EH (cell line): ENCODE measurements at places on chromosomes 11 and 22.

DNA sequence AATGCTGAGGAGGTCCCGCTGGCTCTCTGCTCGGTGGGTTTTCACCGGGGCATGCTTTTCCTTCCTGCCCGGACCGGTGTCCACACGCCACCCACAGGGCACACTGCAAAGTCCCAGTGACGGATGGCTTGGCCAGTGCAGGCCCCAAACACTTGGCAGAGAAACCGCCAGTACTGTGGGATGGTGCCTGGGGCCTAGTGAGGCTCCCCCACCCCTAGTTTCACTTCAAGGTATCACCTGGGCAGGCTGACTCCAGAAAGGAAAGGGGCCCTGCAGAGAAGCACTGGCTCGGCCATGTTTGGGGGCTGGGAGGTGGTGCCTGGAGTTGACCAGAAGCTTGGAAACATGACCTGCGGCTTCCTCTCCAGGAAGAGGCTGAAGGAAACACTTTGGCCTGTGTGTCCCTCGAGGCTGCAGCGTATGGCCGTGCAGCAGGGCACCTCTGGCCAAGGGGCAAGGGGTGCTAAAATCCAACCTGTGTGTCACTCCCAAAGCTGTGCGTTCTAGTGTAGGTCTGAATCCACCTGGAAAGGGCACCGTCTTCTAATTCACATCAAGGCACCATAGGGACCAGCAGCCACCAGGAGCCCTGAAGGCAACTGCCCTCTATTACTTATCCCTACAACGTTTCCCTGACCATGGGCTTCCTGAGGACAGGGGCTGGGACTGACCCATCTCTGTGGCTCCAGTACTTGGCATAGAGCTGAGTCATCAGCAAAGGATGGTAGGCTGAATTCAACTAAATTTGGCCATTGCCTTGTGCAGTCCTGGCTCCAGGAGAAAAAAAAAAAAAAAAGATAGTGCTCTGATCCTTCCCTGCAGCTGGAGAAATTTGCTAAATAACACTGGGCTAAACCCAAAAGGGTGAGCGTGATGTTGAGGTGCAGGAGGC, 22.6 kb downstream of the TPBGL start:
- DNase-seq, result peak; percentile 15

- DNase-seq, result no peak
These were observed 1320.5 kb downstream of the BRD1 start for GRCh38 chr22:48507171-48507570.

GRCh38 chr11:7098235-7098832, 9.5 kb downstream of the RBMXL2 start:
- DNase-seq, result peak; percentile 51

DNA sequence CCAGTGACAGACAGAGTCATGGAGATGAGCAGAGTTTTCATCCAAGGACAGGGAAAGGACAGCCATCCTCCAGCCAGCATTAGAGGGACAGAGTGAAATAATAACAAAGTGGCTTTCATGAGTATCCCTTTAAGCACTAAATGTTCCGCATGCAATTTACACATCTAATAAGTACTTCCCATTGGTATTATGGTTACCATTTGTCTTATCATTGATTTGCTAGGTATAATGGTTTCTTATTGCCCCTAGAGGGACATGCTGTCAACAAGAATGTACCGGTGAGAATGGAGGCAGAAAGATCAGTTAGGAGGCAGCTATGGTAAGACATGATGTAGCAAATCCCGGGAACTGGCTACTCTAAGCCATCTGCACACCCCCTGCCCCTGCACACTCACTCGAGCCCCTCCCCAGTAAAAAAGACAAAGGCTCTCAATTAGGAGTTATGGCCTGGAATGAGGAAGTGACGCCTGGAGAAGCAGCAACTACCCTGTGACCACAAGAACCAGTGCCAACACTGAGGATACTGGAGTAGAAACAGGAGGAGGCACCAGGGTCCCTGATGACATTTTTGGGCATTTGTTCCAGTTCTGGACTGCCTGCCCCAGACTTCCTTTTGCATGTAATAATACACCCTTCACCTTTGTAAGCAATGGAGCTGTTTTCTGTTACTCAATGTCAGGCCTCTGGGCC, 30.2 kb upstream of the HMGXB4 start:
- no peak for DNase-seq

DNA sequence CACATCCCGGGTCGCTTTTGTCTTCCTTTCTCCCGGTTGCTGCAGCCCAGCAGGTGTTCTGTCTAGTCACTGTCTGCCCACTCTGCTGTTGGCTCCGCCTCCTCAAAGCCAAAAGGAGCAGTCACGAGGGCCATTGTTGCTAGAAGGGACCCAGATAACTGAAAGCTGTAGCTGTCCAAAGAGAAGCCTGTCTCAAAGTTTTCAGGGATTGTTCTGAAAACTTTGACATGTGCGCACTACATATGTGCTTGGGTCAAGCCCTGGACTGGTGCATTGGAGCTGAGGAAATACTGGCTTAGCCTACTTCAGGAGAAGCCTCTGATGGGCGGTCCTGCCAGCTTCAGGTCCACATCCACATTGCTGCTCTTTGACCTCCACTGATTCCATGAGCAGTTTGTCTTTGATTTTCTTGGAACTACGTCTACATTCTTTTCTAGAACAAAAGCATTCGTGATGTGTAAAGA, 8.8 kb upstream of the OR2AT4 start:
- peak; percentile 19 for DNase-seq

GRCh38 chr11:133968300-133968699, 11.5 kb upstream of the IGSF9B start:
- no peak for DNase-seq

GRCh38 chr22:35860087-35860733, 142.5 kb downstream of the APOL5 start:
- no peak for DNase-seq

DNA sequence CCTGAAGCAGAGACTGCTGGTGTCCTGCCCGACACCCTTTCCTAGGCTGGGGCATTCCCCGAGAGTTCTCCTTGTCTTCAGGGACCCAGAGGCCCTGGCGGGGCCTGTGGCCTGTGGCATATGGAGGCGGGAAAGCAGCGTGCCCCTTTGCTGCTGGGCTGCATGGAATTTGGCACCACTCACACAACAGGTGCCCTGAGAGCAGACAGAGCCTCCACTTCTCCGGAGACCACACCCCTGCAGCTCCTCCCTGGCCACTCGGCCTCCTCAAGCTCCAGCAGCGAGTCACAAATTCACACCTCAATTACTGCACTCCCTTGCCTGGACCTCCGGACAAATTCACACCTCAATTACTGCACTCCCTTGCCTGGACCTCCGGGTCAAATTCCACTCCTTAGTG, 1375.2 kb downstream of the TBC1D22A start:
- no peak for DNase-seq
